Aorta (tissue), 5 donors: ENCODE measurements at places on chromosomes 7 and 10.
A peak's percentile ranks its signal among the peaks of the same experiment; 100 is the strongest.

DNA sequence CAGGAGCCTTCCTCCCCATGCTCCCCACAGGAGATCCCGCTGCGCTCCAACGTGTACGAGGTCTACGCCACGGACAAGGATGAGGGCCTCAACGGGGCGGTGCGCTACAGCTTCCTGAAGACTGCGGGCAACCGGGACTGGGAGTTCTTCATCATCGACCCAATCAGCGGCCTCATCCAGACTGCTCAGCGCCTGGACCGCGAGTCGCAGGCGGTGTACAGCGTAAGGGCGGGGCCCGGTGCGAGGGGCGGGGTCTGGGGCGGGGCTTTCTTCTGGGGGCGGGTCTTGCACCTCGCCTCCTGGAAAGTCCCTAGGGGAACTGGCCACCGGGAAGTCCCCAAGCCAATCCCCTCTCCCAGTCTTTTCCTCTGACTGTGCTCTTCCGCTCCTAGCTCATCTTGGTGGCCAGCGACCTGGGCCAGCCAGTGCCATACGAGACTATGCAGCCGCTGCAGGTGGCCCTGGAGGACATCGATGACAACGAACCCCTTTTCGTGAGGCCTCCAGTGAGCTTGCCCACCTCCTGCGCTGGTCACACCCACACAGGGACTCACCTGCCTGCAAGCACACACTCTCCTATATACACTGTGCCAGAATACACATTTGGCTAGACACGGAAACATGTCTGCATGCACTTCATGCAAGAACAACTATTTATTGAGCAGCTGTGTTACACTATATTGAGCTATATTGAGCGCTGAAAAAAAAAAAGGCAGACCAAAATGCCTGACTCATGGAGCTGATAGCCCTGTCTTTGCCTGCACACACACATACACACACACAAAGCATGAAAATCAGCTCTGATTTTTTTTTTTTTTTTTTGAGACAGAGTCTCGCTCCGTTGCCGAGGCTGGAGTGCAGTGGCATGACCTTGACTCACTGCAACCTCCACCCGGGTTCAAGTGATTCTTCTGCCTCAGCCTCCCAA lies 32.7 kb upstream of the VSIR start:
- peak; percentile 82 for DNase-seq

GRCh38 chr7:129295015-129295423 lies 70.2 kb downstream of the AHCYL2 start:
- no peak for DNase-seq

DNA sequence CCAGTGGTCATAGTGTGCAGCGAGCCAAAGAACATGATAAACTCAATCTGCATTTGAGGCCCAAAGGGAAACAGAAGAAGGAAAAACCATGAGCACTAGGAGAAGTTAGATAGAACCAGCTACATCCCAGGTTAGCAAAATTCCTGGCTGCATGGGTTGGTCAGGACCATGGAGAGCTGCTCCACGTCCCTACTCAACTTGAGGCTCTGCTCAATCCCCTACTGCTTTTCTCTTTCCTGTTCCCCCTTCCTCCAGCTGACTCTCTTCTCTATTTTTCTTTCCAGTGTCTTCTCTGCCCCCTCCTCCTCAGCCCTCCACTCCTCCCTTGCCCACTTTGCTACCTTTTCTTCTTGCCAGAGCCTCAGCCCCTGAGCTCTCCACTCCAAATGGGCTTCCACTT lies 21.9 kb upstream of the VSIR start:
- no peak for DNase-seq

DNA sequence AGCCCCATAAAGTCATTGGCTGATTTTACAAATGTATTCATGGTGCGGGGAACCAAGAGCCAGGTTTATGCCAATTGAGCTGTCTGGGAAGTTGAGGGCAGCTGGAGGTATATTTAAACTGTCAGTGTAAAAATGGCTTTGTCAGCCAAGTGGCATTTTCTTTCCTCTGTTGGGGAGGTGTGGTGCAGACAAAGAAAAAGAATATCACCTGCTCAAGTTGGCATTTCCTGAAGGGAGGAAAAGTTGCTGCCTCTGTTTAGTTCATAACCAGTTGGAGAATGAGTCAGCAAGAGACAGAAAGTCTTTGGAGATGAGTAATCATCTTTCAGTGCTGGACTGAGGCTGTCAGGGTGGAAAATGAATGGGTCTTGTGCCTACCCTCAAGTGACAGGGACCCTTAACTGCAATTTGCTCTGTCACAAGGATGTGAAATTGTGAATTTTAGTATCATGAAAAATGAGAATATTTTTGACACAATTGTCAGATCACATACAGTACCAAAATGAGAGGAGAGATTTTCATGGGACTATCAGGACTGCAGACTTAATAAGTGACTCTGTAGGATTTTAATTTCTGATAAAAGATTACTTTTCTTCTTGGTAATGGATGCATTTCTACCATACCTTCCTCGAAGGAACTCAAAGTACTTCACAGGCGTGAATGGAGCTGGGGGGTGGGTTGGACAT lies 137.3 kb downstream of the ANLN start:
- DNase-seq, result no peak

- no peak for DNase-seq
Measured at GRCh38 chr10:107966826-107967225, 802.3 kb upstream of the SORCS1 start.

GRCh38 chr10:133013463-133013862 lies 71.1 kb upstream of the CFAP46 start:
- DNase-seq, result peak; percentile 78

GRCh38 chr7:146647445-146647844 lies 530.8 kb downstream of the CNTNAP2 start:
- no peak for DNase-seq

- no peak for DNase-seq
Measured at GRCh38 chr10:92202536-92202935, 88.3 kb downstream of the CPEB3 start.

GRCh38 chr7:111137296-111138192 lies 46.6 kb downstream of the LRRN3 start:
- DNase-seq, result peak; percentile 21

DNA sequence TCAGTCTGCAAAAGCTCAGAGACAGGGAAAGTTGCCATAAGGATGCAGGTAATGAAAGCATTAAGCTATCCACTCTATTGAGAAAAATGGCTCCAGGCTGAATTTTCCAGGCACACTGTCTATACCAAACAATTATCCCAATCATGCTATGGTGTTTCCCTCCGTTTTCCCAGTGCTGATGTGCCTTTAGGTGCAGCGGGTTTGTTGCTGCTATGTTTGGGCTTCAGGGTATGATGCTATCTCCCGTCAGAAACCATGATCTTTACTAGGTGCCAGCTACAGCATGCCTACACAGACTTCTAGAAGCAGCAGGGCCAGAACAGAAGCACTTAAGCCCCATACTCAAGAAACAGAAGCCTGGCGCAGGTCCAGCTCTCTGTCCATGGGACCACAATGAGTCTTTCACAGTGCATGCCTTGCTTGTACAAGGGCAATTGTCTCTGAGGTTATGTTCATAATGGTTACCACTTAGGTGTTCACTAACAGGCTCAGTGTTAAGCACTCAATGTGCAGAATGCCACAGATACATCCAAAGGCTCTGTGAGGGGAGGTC lies 19.4 kb downstream of the STEAP1B start:
- no peak for DNase-seq

DNA sequence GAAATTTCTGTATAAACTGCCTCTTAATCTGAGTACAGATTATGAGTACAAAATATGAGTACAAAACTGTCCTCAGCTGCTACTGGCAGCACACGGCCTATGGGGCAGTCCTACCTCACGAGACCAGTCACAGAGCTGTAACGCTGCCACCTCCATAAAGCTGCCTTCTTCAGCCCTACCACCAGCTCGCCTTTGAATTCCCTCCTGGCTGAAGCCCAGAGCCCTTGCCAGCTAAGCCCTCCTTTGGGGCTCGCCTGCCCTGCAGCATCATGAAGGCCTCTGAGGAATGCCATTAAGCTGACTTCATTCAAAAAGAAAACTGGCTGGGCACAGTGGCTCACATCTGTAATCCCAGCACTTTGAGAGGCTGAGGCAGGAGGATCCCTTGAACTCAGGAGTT lies 180.0 kb upstream of the SH2B2 start:
- DNase-seq, result peak; percentile 84

DNA sequence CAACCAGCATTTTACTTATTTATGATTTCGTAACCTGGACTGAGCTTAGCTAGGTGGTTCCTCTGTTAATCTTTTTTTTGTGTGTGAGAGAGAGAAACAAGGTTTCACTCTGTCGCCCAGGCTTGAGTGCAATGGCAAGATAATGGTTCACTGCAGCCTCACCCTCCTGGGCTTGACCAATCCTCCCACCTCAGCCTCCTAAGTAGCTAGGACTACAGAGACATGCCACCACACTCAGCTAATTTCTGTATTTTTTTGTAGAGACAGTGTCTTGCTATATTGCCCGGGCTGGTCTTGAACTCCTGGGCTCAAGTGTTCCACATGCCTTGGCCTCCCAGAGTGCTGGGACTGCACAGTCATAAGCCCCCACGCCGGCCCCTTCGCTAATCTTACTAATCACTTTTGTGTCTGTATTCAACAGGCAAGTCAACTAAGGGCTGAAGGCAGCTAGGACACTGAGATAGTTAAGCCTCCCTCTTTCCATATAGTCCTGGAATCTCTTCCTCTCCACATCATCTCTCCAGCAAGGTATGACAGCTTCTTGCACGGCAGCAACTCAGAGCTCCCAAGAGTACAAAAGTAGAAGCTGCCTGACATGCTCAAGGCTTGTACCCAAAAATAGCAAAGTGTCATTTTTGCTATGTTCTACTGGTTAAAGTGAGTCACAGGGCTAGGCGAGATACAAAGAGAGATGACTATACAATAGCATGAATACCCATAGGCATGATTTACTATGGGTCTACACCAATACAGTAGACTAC lies 11.3 kb downstream of the KMT2C start:
- DNase-seq, result no peak

GRCh38 chr7:73448609-73449008 lies 15.0 kb downstream of the FZD9 start:
- DNase-seq, result no peak

DNA sequence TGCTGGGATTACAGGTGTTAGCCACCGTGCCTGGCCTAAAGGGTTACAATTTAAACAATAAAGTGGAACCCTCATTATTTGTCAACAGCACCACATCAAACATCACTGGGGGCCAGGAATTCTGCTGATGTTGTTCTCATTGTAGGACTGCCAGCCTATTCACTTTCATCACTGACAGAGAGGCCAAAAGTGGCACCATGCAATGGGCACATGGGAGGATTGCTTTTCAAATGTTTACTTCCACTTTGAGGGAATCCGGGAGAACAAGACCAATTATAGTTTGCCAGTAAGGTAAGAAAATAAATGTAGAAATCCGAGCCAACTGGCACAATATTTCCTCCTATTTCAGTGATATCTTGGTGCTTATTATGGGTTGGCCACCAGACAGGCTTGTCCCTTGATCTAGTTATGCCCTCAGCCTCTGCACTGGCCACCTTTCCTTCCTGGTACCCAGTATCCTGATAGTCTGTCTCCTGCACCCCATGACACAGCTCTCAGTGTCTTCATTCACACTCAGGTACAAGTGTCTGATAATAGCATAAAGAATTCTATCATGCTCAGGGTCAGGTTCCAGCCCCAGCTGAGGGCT lies 82.6 kb downstream of the ANLN start:
- DNase-seq, result no peak

DNA sequence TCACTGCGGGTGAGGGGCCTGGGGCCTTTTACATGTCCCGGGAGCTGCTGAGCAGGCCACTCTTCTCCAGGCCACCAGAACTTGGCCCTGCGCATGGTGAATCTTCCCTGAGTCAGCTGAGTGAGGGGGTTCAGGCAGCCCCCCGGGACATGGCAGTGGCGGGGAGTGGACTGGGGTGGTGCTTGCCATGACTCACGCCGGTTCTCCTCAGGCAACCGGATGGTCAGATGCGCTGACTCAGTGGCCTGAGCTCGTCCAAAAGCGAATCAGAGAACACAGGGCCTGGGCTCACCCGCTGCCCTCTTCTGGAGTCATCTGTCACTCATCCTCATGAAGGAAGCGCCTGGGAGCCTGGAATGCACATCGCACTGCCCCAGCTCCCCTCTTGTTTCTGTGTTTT lies 33.5 kb downstream of the HTRA1 start:
- peak; percentile 94 for DNase-seq
